Esophagus squamous epithelium (tissue), 5 donors: ENCODE measurements at places on chromosomes 6 and 20.

DNA sequence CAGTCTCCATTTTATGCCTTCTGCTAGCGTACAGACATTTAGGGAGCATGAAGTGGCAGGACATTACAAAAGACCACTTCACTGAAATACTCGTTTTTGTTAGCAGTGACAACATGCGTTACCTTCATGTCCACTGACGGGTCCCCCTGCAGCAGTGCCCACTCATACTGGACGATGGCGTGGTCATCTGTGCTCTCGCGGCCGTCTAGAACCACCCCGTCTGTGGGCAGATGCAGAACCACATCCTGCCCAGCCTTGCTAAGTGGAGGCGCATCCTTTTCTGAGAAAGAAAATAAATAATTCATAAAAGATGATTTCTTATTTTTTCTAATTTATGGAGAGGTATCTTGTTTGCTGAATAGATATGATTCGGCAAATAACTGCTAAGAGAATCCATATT lies 11.3 kb downstream of the LRP11 start:
- no peak for DNase-seq
- peak overlapping the region; percentile 77 for H3K27ac ChIP-seq
- H3K4me1 ChIP-seq = peaks cover 12% of the 10 kb centered on the region
- no peak overlapping the region for H3K4me3 ChIP-seq
- H3K36me3 ChIP-seq = no peaks in the 10 kb centered on the region

- H3K36me3 ChIP-seq = no peaks in the 10 kb centered on the region
- H3K27ac ChIP-seq = no peak overlapping the region
- H3K27me3 ChIP-seq = no peaks in the 10 kb centered on the region
- peaks cover 5% of the 10 kb centered on the region for H3K4me1 ChIP-seq
- DNase-seq = no peak
- H3K4me3 ChIP-seq = no peak overlapping the region
Measured at GRCh38 chr20:9112541-9113515, 43.9 kb downstream of the PLCB4 start.

- H3K27me3 ChIP-seq = peaks cover 8% of the 10 kb centered on the region
- no peak for DNase-seq
Measured at GRCh38 chr20:32664678-32665159, 9.0 kb downstream of the C20orf203 start.

DNA sequence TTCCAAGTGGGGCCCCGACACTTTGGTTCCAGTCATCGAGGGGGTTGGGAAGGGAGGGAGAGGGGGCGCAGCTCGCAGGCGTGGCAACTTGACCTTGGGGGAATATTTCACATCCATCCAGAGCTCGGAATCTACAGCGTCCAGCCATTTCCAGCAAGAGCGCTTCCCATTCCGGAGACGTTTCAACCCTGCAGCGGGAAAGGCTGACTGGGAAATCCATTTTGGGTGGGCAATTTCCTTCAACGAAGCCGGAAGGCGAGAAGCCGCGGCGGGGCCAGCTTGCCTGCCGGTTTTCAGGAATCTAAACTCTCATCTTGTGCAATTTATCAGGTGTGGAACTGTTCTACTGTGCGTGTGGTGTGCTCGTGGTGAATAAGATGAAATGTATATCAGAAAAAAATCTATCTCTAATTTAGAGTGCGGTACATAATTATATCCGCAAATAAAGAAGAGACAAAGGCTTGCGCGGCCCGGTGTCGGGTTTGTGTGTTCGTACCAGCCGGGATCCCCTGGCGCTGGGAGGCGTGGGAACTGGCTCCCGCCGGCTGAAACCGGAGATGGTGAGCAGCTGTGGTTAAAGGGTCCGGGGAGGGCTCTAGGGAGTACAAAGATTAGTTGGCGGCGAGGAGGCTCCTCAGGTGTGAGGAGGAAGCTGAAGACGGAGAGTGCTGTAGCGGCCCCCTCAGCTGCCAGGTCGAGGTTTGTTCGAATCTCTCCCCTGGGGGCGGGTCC lies 4.8 kb downstream of the SLC32A1 start:
- H3K27ac ChIP-seq = no peak overlapping the region
- H3K36me3 ChIP-seq = no peaks in the 10 kb centered on the region
- peaks cover 26% of the 10 kb centered on the region for H3K4me1 ChIP-seq
- H3K27me3 ChIP-seq = peaks cover 67% of the 10 kb centered on the region
- H3K4me3 ChIP-seq = no peak overlapping the region

DNA sequence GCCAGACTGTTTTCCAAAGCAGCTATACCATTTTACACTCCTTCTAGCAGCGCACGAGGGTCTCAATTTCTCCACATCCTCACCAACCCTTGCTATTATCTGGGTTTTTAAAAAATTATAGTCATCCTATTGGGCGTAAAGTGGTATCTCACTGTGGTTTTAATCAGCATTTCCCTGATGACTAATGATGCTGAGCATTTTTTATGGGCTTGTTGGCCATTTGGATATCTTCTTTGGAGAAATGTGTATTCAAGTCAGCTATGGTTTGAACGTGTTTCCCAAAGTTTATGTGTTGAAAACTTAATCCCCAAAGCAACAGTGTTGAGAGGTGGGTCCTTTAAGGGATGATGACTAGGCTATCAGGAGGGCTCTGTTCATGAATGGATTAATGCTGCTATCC lies 6.7 kb downstream of the MCUR1 start:
- no peak for DNase-seq
- H3K4me1 ChIP-seq = peaks cover 25% of the 10 kb centered on the region
- H3K27me3 ChIP-seq = no peaks in the 10 kb centered on the region
- no peaks in the 10 kb centered on the region for H3K36me3 ChIP-seq

- peak overlapping the region; percentile 80 for H3K27ac ChIP-seq
- DNase-seq = no peak
- H3K4me3 ChIP-seq = no peak overlapping the region
- H3K27me3 ChIP-seq = peaks cover 19% of the 10 kb centered on the region
- peaks cover 30% of the 10 kb centered on the region for H3K4me1 ChIP-seq
Measured at GRCh38 chr20:3686421-3686820, 4.6 kb upstream of the ADAM33 start.

DNA sequence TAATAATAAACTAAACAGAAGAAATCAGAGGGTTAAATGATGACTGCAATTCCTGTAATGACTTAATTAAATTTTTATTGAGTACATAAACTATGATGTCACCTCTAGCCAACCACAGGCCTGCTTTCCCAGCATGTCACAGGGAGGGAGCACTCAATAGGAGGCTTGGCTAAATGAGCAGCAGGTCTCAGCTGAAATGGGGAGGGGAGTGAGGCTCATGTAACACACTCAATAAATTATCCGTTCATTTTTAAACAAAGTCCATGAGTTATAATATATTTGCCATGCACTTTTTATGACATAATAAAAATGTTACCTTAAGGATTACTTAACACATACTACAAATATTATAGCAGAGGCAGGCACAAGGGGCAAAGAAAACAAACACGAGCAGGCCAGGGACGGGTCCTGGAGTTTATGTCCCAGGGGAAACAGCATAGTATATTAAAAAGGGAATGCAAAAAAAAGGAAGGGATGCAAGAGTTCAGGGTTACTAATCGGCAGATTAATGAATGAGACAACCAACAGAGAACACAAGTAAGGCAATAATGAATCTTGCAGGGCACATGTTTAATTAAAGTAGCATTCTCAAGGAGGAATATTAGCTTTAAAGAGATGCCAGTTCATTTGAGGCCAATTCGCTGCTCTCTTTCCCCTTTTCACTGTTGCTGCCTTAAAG lies 27.1 kb upstream of the FAM83C start:
- peaks cover 3% of the 10 kb centered on the region for H3K36me3 ChIP-seq
- H3K27me3 ChIP-seq = no peaks in the 10 kb centered on the region
- H3K4me1 ChIP-seq = peaks cover 19% of the 10 kb centered on the region
- H3K4me3 ChIP-seq = no peak overlapping the region
- no peak for DNase-seq
- peak overlapping the region; percentile 89 for H3K27ac ChIP-seq

DNA sequence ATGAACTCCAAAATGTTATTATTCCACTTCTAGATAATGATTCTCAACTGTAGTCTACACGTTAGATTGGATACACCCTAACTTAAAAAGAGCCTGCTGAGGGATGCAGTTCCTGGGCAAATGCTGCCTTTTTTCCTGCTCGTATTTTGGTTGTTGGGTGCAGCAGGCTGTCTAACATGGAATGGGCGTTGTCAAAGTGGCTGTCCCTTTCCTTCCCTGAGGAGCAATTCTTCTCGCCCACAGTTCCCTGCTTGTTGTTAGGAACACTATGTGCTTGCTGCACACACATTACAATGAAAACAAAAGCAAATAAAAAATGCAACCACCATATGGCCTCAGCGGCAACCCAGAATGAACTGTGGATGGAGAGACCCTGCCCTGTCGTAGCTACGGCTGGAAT lies 1.7 kb upstream of the ADGRF5 start:
- H3K36me3 ChIP-seq = no peaks in the 10 kb centered on the region
- no peaks in the 10 kb centered on the region for H3K4me1 ChIP-seq
- H3K27ac ChIP-seq = peak overlapping the region; percentile 71
- no peak for DNase-seq
